LHCN-M2 (cell line): ENCODE measurements at places on chromosomes 3 and 15. TPM values are rescaled to one million over a fixed set of nuclear protein-coding genes. Genes with fewer than 3 reads are reported as not detected.

GRCh38 chr3:183073839-183074238, 25.5 kb downstream of the MCCC1 start:
- DNase-seq, result peak; percentile 21

GRCh38 chr3:146177519-146177918, 16.5 kb upstream of the PLOD2 start:
- no peak for DNase-seq

DNA sequence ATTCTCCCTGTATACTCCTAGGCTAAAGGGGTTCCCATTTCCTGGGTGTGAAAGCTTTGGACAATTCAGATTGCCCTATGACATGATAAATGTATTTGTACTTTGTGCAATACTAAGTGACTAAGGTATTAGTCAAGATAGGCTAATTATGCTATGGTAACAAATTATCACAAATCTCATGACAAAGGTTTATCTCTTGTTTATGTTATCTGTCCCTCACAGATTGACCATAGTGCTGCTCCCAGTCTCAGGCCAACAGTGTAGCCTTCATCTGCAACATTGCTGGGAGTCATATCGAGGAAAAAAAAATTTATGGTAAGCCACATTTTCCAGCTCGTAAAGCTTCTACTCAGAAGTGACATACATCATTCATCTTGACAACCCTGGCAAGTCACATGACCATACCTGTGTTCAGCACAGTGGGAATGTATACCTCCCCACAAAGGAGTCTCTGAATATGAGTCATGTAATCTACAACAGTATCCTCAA, 346.2 kb downstream of the IGSF11 start:
- DNase-seq, result no peak

DNA sequence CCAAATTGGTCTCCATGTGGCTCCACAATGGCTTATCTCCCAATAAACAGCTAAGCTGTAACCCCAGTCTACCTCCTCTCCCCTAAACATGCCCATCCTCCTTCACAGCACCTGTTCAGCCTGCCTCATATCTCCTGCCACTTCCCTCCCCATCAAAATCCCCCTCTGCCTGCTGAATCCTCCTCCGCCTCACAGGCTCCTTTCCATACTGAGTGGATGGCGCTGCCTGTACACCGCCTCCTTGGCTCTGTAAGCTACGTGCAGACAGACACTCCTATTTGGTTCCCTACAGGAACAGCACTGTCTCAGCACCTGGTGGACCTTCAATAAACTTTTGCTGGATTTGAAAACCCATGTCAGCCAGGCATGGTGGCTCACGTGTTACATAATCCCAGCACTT, 53.7 kb downstream of the ADCY5 start:
- no peak for DNase-seq

DNA sequence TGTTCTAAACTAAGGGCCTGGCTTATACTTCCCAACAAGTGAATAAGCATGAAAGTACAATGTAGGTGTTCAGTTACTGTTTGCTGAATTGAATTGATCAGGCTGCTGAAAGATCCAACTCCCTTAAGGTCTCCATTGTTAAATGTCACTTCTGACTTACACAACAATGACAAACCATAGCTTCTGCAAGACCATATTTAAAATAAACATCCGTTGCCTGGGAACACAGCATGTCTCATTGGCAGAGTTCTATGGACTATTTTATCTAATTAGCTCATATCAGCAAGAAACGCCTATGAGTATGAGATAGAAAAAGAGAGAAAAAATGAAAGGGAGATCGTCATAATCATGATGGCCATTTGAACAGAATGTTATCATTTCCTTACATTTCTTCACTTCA, 605.4 kb downstream of the FGF12 start:
- DNase-seq, result no peak

B3GNT5 gene
- 42.1 and 52.6 TPM in 2 replicates for total RNA-seq

- no peak for DNase-seq
Observed at GRCh38 chr3:129139911-129140310, 18.3 kb upstream of the RAB43 start.

- no peak for DNase-seq
Observed at GRCh38 chr3:73924048-73924447, 299.3 kb upstream of the PDZRN3 start.

P2RY1 gene
- total RNA-seq, result not detected in 2 replicates

DNA sequence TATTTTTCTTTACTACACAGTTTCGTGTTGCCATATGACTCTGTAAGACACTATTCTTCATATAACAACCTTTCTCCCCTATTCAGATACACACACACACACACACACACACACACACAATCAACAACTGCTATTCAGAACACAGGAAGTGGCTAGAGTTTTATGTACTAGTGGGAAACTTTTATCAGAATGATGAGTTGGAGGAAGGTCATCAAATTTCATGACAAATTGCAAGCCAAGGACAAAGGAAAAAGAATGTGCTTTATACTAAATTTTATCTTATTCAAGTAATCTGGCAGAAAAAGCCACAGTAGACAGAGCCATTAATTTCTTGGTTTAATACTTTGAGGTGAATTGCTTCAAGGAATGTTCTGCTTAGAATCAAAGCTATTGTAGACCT, 899.8 kb downstream of the ROBO2 start:
- DNase-seq, result no peak

GTPBP8 gene
- total RNA-seq, result 23.1 and 28.3 TPM in 2 replicates

GRCh38 chr3:14430053-14430452, 27.6 kb downstream of the SLC6A6 start:
- no peak for DNase-seq

PLA1A gene
- 0.13 TPM in 1 of 2 replicates, not detected in the other for total RNA-seq

DNA sequence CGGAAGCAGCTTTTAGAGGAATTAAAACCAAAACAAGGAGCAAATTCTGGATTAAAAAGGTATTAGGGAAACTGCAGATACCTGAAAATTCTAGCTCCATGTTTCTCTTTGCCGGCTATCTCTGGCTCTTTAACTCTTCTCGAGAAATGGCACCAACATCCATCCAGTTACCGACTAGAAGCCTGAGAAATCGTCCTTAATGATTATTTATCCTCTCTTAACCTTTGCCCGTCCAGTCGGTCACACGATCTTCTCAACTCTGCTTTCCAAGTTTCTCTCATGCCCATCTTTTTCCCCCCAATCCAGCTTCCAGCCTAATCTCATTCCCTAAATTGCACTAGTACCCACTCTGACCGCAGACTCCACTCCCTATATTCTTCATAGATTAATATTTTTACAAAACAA, 596 bp upstream of the SGO1 start:
- DNase-seq, result peak; percentile 16

TRIM42 gene
- total RNA-seq, result not detected in 2 replicates

RETNLB gene
- not detected in 2 replicates for total RNA-seq

DNA sequence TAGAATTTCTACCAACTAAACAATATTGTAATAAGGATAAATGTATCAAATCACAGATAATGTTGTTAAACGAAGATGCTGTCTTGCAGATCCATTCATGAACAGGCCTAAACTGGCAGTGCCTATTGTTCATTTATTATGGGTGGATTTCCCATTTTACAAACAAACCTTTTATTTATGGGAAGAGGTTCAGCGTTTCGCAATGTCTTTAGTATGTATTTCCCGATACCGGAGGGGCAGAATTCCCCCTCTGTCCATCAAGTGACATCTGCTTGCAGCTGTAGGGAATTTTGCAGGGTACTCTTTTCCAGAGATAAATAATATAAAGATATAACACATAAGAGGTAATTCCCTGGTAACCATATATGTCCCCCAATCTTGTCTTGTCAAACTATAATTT, 5.7 kb downstream of the CEP19 start:
- DNase-seq, result no peak

DNA sequence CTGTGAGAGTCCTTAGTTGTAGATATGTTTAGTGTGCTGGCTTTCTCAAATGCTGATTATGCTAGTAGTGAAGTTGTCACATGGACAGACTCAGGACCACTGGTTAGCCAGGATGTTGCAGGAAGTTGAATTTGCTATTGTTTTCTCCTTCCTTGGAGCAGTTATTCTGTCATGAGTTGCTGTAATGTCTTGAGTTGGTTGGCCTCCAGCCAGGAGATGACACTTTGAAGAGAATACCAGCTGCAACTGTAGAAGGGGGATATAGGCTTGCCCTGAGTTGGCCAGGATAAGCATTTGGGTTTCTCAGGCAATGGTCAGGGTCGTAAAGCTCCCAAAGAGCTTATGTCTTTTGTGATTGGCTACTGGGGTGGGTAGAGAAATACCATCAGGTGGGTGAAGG, 206.7 kb downstream of the ZNF621 start:
- DNase-seq, result peak; percentile 43
